Activated CD4-positive, alpha-beta memory T cell treated with anti-CD3 and anti-CD28 coated beads for 36 hours (primary cell): ENCODE measurements at places on chromosomes 3 and 15. TPM values are rescaled to one million over a fixed set of nuclear protein-coding genes. Genes with fewer than 3 reads are reported as not detected.
A peak's percentile ranks its signal among the peaks of the same experiment; 100 is the strongest.

The EFCAB12 gene
- total RNA-seq = 0.45 TPM

The GOLGA8R gene
- total RNA-seq = 0.56 TPM

The TMEM266 gene
- 0.14 TPM for total RNA-seq

DNA sequence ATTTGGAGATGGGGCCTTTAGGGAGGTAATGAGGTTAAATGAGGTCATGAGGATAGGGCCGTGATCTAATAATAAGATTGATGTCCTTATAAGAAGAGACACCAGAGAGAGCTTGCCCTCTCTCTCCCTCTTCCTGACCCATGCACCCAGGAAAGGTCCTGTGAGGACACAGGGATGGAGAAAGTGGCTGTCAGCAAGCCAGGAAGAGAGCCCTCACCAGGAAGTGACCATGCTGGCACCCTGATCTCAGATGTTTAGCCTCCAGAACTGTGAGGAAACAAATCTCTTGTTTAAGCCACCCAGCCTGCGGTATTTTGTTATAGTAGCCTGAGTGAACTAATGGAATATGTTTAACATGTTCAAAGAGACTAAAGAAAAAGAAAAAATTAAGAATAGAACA is 15.3 kb upstream of the GNB5 start:
- no peaks in the 10 kb centered on the region for H3K36me3 ChIP-seq
- no peak overlapping the region for H3K27ac ChIP-seq
- no peak for DNase-seq
- H3K4me3 ChIP-seq = no peak overlapping the region
- H3K4me1 ChIP-seq = no peaks in the 10 kb centered on the region

DNA sequence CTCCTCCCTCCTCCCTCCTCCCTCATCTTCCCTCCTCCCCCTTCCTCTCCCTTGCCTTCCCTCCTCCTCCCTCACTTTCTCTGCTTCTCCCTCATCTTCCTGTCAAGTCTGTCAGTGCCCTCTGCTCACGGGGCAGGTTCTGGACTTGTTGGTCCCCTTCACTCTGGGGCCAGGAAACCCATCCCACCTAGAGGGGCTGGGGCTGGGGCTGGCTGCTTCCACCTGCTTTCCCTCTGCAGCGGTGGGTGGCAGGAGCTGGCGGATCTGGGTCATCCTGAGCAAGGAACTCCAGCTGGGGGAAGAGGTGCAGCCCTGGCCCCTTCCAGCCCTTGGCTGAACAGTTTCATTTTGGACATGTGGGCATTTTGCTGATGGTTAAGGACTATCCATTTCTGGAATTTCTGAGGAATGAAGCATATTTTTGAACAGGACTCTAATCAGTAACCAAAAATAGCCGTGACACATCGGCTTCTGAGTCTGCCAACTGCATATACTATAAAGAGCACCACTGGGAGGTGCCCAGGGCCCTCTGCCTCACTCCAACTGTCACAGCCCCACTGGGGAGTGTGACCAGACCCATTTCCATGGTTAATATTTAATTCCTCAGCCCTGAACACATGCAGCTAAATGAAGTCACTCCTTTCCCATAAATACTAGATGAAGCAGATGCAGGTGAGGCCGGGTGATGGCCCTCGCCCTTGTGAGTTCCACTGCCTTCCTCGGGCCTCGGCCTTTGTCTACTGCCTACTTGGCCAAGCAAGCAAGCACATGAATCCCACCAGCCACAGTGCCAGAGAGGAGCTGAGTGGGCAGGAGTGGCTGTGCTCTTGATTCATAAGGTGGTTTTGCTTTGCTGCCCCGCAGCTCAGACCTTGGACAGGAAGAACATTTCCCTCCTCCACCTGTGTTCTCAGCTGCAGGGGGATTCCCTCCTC is 39.8 kb downstream of the CHDH start:
- DNase-seq = peak; percentile 5
- H3K4me3 ChIP-seq = no peak overlapping the region
- H3K27me3 ChIP-seq = peaks cover 11% of the 10 kb centered on the region

- no peaks in the 10 kb centered on the region for H3K27me3 ChIP-seq
- H3K4me3 ChIP-seq = no peak overlapping the region
- no peaks in the 10 kb centered on the region for H3K4me1 ChIP-seq
- H3K36me3 ChIP-seq = no peaks in the 10 kb centered on the region
- no peak for DNase-seq
These were observed 46.4 kb upstream of the IQSEC1 start for GRCh38 chr3:13119471-13120220.

DNA sequence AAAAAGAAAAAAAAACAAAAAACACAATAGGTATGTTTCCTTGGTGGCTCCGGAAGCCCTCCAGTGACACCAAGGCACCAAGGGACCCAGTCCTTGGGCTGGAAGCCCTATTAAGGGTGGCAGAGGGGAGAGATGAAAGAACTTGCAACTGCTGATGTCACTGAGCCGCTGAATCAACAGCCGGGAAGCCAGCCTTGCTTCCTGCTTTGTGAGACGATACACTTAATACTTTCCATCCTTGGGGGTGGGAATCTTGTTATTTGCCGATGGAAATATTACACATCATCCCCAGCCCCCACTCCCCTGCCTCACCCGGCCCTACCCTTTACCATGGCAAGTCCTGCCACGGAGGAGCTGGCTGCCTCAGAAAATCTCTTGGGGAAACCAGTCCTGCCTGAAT is 5.6 kb upstream of the ISLR2 start:
- H3K4me3 ChIP-seq = no peak overlapping the region
- H3K27ac ChIP-seq = no peak overlapping the region
- H3K4me1 ChIP-seq = peaks cover 14% of the 10 kb centered on the region
- no peak for DNase-seq
- H3K27me3 ChIP-seq = peaks cover 33% of the 10 kb centered on the region

DNA sequence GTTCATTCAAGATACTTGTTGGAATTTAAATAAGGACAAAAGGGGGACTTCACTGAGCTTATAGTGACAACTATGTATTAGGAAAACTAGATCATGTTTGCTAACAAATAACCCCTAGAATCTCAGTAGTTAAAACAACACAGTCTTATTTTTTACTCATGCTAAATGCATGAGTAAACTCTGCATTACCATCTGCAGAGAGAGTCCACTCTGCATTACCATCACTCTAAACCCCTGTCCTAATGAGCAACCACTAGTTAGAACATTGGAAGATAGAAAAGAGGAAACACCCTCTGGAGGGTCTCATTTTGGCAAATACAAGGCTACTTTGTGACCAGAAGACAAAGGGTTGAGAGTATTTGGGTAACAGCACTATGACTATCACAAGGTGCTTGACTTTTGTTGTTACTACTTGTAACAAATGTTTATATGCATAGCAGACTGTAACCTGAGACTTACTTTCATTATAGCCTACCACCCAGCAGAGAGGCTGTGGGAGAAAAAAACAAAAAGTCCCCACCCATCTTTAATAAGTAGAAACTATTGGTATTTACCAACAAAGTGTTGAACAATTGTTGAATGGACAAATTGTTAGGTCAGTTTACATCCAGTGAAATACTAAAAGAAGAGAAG is 99.1 kb downstream of the OXSM start:
- H3K4me1 ChIP-seq = no peaks in the 10 kb centered on the region
- no peak for DNase-seq
- H3K27me3 ChIP-seq = no peaks in the 10 kb centered on the region
- no peak overlapping the region for H3K4me3 ChIP-seq
- H3K36me3 ChIP-seq = no peaks in the 10 kb centered on the region

DNA sequence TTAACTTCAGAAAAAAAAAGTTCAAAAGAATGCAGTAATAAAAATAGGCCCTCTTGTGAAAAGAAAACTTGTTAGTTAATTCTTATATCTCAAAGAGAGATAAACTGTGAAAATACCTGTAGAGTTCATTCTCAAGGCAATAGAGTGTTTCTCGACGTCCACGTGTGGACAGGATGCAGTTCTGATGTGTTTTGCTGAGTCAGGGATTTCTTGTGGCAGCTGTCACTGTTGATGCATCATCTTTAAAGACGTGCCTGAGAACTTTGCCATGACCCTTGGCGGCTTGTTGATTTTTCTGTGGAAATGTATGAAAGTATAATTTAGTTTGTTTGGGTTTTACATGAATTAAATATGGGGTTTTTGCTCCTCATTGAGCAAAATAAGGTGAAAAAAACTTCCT is 702.2 kb downstream of the NLGN1 start:
- H3K36me3 ChIP-seq = no peaks in the 10 kb centered on the region
- no peaks in the 10 kb centered on the region for H3K27me3 ChIP-seq

- no peak overlapping the region for H3K4me3 ChIP-seq
- no peak overlapping the region for H3K27ac ChIP-seq
- peaks cover 21% of the 10 kb centered on the region for H3K4me1 ChIP-seq
- H3K36me3 ChIP-seq = peaks cover 9% of the 10 kb centered on the region
- no peak for DNase-seq
These were observed 455.4 kb downstream of the RAP2B start for GRCh38 chr3:153617463-153617862.

DNA sequence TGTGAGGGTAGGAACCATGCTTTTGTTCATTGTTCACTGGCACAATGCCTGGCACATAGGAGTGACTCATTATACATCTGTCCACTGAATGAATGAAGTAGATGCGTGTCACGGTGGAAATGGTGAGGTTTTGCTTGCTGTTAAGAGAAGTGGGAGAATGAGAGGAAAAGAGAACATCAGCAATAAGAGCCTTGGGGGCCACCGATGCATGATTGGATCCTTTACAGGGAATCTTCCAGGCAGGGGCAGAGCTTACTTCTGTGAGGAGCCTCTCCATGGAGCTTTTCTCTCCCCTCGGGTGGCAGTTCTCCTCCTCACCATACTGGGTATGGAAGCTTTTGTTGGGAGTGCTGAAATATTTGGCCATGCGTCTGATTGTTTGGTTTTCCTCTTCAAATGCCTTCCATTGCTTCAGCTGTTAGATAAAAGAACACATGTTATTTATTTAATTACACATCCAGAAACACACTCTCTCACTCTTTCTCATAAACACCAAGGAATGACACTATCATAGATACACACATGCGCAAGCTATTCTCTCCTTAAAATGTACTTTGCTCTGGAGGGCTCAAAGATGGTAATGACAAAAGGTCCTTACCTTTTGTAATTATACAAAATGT is 78.9 kb upstream of the GSK3B start:
- no peaks in the 10 kb centered on the region for H3K36me3 ChIP-seq
- no peak overlapping the region for H3K4me3 ChIP-seq
- no peak overlapping the region for H3K27ac ChIP-seq
- DNase-seq = no peak

The ESYT3 gene
- 0.19 TPM for total RNA-seq

The C2CD4A gene
- total RNA-seq = 2.6 TPM

DNA sequence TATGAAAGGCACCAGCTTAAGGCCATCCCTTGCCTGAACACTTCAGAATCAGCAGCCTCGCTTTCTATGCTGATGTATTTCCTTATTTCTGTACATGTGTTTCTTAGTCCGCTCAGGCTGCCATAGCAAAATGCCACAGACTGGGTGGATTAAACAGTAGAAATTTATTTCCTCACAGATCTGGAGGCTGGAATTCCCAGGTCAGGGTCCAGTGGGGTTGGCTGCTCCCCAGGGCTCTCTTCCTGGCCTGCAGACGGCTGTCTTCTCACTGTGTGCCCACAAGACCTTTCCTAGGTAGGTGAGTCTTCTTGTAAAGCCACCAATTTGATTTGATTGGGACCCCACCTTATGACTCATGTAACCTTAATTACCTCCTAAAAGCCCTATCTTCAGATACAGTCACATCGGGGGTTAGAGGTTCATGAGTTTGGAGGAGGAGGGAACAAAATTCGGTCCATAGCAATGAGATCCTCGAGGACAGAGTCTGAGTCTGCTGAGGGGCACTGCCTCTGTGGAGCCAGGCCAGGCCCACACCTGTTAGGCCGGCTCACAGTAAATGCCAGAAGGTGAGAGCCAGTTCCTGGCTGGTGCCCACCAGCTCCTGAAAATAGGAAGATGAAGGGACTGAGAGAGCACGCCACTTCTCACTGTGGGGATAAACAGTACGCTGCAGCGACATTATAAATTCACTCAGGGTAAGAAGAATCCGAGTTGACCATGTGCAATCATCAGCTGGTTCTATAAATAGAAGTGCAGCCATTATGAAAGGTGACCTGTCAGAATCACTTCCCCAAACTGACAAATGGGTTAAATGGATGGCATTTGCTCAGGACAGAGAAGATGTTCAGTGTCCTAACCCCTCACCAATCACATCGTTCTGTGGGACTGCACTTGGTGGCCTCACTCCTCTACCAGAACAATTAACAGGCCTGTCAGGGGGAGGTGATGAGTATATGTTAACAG is 41.1 kb downstream of the CTXND1 start:
- no peak for DNase-seq
- no peaks in the 10 kb centered on the region for H3K4me1 ChIP-seq
- H3K27ac ChIP-seq = no peak overlapping the region
- no peaks in the 10 kb centered on the region for H3K36me3 ChIP-seq
- H3K4me3 ChIP-seq = no peak overlapping the region

GRCh38 chr15:77663256-77663655 is 30.5 kb upstream of the LINGO1 start:
- no peak for DNase-seq
- H3K4me3 ChIP-seq = no peak overlapping the region
- H3K27ac ChIP-seq = no peak overlapping the region

The RAB8B gene
- total RNA-seq = 109 TPM

- no peaks in the 10 kb centered on the region for H3K27me3 ChIP-seq
- peak overlapping the region; percentile 99 for H3K27ac ChIP-seq
- H3K36me3 ChIP-seq = peaks cover 22% of the 10 kb centered on the region
- peaks cover 38% of the 10 kb centered on the region for H3K4me1 ChIP-seq
- peak overlapping the region; percentile 90 for H3K4me3 ChIP-seq
These were observed 2.7 kb downstream of the BCL6 start for GRCh38 chr3:187742351-187743171.

DNA sequence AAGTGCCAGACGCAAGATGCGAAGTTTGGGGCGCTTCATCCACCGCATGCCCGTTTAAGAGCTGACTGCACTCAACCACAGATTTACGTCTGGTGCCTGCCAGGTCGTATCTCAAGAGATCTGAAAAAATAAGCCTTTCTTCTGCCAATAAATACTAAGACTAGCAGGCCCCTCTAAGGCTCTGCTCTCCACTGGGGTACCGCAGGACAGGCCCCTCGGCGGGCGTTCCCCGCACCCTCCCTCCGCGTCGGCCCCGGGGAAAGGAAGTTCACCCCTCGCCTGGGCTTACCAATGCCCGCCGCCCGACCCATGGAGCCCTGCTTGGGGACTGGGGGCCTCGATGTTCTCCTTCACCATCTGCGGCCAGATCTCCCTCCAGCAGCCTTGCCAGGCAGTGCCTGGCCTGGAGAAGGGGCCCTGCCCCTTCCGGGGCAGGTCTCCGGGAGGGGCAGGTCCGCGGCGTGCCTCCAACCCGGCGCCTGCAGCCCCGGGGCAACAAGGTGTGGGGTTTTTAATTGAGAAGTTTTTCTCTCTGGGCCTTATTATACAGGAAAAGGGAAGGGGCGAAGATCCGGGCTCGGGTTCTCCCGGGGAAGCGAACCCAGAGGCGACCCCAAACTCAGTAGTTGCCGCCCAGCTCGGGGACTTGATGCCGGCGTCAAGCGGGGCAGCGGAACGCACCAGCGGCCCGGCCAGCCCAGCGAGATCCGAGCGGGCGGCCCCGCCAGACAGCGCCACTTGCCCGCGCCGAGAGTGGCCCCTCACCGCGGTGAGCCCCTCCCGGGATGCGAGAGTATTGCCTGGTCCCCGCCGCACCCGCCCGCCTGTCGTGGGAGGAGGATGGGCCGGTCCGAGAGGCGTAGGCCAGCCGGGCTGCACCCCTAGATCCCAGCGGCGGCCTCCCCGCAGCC is 735 bp downstream of the GOLGA8B start:
- H3K27me3 ChIP-seq = no peaks in the 10 kb centered on the region
- peak overlapping the region; percentile 85 for H3K4me3 ChIP-seq
- H3K36me3 ChIP-seq = peaks cover 3% of the 10 kb centered on the region

The TUSC2 gene
- total RNA-seq = 18.7 TPM

The IQCH gene
- total RNA-seq = 2.8 TPM

- H3K4me3 ChIP-seq = no peak overlapping the region
- H3K27ac ChIP-seq = no peak overlapping the region
- no peak for DNase-seq
- H3K36me3 ChIP-seq = no peaks in the 10 kb centered on the region
- H3K4me1 ChIP-seq = no peaks in the 10 kb centered on the region
These were observed 12.4 kb downstream of the PLA2G4F start for GRCh38 chr15:42143866-42144625.
